ENCODE measurements at places on chromosomes 5 and 9.

GRCh38 chr5:125894383-125894782, 528.8 kb upstream of the GRAMD2B start:
- DNase-seq = no peak
- H3K4me3 ChIP-seq = no peak overlapping the region
- H3K27ac ChIP-seq = no peak overlapping the region
- H3K36me3 ChIP-seq = no peaks in the 10 kb centered on the region

DNA sequence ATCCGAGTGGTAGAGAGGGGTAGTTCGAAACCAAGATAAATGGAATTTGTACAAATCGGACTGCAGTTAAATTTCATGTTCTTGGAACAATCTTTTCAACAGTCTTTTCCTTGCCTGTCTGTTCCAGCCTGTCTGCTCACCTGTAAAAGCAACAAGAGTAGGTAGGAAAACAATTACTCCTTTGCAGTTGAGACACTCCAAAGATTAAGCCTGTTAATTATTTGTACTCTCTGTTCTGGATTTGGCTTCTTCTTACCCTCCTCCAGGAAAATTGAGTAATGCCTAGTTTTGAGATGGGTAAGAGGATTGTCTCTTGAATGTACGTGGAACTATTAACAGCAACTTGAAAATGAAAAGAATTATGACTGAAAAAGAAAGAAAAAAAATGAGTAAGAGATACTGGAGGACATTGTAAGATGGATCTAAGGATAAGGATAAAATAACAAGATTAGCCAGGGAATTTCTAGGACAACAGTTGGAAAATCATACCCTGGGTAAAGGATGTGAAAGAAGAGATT, 24.3 kb downstream of the SPAAR start:
- no peak for DNase-seq
- H3K4me1 ChIP-seq = peaks cover 11% of the 10 kb centered on the region
- no peak overlapping the region for H3K4me3 ChIP-seq
- H3K27me3 ChIP-seq = no peaks in the 10 kb centered on the region
- H3K27ac ChIP-seq = no peak overlapping the region

- no peaks in the 10 kb centered on the region for H3K36me3 ChIP-seq
- no peak overlapping the region for H3K27ac ChIP-seq
- H3K4me1 ChIP-seq = peaks cover 13% of the 10 kb centered on the region
Measured at GRCh38 chr5:10457682-10458574, 16.2 kb downstream of the ROPN1L start.

- H3K27ac ChIP-seq = no peak overlapping the region
- DNase-seq = no peak
- no peaks in the 10 kb centered on the region for H3K36me3 ChIP-seq
- peaks cover 4% of the 10 kb centered on the region for H3K27me3 ChIP-seq
Measured at GRCh38 chr9:88202321-88202720, 64.0 kb upstream of the SPATA31C2 start.

GRCh38 chr9:12554636-12555035, 138.5 kb upstream of the TYRP1 start:
- no peaks in the 10 kb centered on the region for H3K27me3 ChIP-seq
- H3K4me3 ChIP-seq = no peak overlapping the region
- no peak for DNase-seq
- H3K27ac ChIP-seq = no peak overlapping the region
- H3K4me1 ChIP-seq = no peaks in the 10 kb centered on the region

- H3K4me3 ChIP-seq = no peak overlapping the region
- no peaks in the 10 kb centered on the region for H3K27me3 ChIP-seq
- no peaks in the 10 kb centered on the region for H3K36me3 ChIP-seq
- H3K4me1 ChIP-seq = no peaks in the 10 kb centered on the region
- no peak overlapping the region for H3K27ac ChIP-seq
Measured at GRCh38 chr5:38422622-38423021, 133.8 kb downstream of the LIFR start.

- H3K4me3 ChIP-seq = no peak overlapping the region
- DNase-seq = no peak
- H3K4me1 ChIP-seq = no peaks in the 10 kb centered on the region
- H3K27ac ChIP-seq = no peak overlapping the region
- H3K36me3 ChIP-seq = no peaks in the 10 kb centered on the region
- H3K27me3 ChIP-seq = no peaks in the 10 kb centered on the region
Measured at GRCh38 chr9:36426348-36426747, 26.3 kb upstream of the RNF38 start.
